Right hindlimb (tissue), 1 donor: ENCODE measurements at places on chromosomes 7 and 10.

- no peak for DNase-seq
These were observed 445.1 kb upstream of the ZMIZ1 start for GRCh38 chr10:78623578-78624215.

GRCh38 chr10:130802301-130802700 lies 509.2 kb downstream of the TCERG1L start:
- DNase-seq, result no peak

GRCh38 chr10:60230892-60231291 lies 158.8 kb downstream of the ANK3 start:
- DNase-seq, result no peak

GRCh38 chr10:33441561-33441960 lies 107.1 kb upstream of the NRP1 start:
- DNase-seq, result no peak

- no peak for DNase-seq
These were observed 95.4 kb downstream of the HIPK2 start for GRCh38 chr7:139682136-139683013.
